Stimulated activated CD4-positive, alpha-beta T cell treated with anti-CD3 and anti-CD28 coated beads, Interleukin-1b, Interleukin-23, amount 100 ng/mL, for 48 hours (primary cell): ENCODE measurements at places on chromosomes 5 and 9.

GRCh38 chr9:99628849-99629620, 192.7 kb upstream of the NR4A3 start:
- DNase-seq, result no peak

DNA sequence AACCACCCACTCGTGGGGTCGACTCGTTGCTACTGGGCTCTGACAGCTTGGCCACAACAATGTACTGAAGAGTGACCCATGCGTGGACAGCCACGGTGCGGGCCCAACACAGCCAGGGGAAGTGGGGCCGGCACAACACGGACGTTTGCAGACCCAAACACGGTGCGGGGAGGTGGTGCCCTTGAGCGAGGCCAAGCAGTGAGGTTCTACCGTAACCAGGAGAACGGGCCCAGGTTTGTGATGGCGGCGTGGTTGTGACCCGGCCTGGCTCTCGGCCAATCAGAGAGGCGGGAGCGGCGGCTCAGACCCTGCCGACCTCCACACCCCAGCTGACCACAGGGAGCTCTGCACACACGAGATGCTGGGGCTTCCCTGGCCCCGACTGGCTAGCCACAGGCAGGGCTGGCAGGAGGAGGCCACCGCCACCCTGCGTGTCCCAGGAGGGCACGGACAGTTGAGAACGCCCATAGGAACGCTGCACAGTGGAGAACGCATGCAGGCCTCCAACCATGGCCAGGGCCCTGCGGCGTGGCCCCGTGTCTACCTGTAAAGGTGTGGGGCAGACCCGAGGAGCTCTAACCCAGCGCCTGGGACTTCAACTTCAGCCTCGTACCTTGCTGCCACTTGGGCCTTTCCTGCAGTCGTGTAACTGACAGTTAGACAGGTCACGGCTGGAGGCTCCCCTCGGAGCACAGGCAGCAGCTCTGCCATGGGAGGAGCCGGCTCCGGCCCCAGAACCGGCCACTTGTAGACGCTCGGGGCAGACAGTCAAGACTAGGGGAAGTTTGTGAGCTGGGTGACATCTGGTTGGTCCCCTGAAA, 13.7 kb downstream of the BRD3 start:
- no peak for DNase-seq

- no peak for DNase-seq
Observed at GRCh38 chr5:14411216-14411615, 170.4 kb upstream of the OTULINL start.

GRCh38 chr9:125375820-125376219, 114.2 kb downstream of the GAPVD1 start:
- DNase-seq, result no peak

DNA sequence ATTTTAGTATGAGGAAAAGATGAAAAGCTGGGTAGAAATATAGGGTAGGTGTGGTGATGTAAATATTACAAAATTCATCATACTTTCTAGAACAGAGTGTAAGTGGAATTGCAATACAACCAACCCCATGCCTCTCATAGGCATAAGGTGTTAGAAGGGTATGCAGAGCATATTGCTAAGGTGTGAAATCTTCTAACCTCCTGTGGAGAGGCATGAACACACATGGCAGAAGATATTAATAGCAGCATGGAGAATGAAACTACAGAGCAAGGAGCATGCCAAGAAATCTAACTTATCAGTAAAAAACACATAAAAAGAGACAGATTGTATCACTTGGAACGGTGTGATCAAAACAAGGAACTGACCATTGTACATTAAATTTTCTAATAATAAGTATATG, 441.5 kb downstream of the CDH18 start:
- DNase-seq, result no peak

DNA sequence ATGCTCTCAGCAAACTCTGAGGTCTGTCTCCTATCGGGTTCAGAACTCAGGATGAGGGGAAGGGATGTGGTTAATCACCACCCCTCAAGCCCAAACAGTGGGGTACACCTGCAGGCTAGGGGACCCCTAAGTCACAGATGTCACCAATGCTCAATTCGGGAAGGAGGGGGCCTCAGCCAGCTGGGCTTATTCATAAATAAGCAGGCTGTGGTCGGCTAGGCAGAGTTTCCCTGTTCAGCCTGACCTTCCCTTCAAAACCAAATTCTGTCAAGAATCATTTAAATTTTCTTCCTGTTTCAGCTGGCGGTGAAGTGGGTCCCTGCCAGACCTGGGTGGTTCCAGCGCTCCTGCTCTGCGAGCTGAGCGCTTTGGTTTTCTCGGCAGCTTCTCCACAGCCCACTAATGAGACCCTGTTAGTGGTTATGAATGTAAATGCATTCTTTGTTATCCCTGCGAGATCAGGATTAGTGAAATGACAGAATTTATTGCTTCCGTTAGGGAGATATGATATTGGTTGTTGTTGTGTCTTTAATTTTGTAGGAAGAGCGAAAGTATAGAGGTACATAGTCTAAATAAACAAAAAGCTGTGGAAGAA, 68.3 kb downstream of the AK8 start:
- no peak for DNase-seq

DNA sequence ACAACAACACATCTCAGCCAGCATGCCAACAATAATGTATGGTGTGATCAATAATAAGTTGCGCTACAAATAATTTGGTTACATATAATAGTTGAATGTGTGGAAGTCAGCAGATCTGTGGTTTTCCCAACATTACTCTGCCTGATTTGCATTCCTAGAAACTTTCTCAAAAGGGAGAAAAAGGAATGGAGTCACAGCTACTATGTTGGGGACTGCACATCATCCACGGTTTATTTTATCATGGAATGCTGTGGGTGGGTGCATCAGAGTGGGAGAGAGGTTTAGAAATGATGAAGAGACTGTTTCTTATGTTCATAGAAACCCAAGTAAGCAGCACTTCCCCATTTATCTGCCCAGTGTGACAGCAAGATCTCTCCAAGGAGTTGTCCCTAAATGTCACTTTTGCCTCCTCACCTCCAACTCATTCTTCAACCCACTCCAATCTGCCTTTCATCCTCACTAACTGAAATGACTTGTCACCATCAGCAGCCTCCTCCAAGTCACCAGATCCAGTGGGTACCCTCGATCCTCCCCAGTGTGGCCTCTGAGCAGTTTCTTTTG, 2.8 kb upstream of the SPOCK1 start:
- DNase-seq, result no peak

- no peak for DNase-seq
Observed at GRCh38 chr9:69811351-69811868, 9.2 kb upstream of the CFAP95 start.

DNA sequence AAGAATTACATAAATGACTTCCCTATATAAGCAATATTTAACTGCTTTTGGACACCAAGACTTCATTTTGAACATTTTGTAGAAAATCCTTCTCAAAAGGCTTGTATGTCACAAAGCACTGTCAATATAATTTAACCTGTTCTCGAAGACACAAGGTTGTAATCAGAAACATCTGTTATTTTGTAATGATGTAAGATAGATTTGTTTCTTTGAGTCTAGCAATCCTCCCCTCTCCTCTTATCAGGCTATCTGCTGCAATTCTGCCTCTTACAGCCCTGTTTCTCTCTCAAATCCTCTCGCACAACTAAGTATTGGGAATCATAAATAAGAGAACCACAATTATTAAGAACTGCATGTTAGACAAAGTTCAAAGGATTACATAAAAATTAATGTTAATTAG, 18.6 kb upstream of the TARS1 start:
- no peak for DNase-seq

GRCh38 chr5:68070591-68071281, 144.8 kb upstream of the PIK3R1 start:
- DNase-seq, result no peak

- DNase-seq, result no peak
Observed at GRCh38 chr5:59346982-59347381, 546.5 kb downstream of the PDE4D start.

DNA sequence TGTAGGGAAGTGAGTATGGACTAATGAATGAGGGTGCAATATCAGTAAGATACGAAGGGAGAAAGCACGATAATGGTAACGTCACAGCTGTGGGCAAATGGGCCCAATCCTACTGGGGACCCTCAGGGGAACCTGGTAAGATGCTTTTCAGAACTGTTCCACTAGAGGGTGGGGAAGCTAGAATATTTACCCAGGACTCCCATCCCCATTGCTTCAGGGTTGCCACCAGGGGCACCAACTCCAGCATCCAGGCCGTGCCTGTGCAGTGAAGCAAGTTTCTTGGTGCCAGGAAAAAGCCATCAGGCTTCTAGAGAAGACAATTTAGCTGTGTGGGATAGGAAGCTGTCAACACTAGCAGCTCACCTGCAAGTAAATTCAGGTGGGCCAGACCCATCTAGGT, 409.3 kb downstream of the AGTPBP1 start:
- no peak for DNase-seq

- DNase-seq, result no peak
Observed at GRCh38 chr5:133728475-133728874, 116.1 kb upstream of the FSTL4 start.

GRCh38 chr5:77133061-77133758, 46.1 kb upstream of the ZBED3 start:
- peak; percentile 7 for DNase-seq

GRCh38 chr9:99690573-99690972, 131.1 kb upstream of the NR4A3 start:
- no peak for DNase-seq

GRCh38 chr9:123470991-123471770, 115.2 kb downstream of the CRB2 start:
- DNase-seq, result no peak

DNA sequence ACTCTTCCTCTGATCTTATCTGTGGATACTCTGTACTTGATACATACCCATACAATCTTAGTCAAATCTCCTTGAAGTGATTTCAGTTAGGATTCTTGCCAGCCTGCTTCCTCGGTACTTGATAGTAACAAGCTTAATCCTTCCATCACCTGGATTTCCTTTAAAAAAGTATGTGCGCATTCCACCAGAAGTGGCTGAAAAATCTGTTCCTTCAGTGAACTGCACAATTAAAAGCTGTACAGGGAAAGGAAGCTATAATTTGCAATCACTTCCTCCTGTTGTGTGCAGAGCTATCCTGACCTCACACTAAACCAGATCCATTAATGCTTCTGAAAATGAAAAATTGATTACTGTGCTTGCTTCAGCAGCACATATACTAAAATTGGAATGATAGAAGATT, 47.3 kb downstream of the PWWP2A start:
- no peak for DNase-seq

DNA sequence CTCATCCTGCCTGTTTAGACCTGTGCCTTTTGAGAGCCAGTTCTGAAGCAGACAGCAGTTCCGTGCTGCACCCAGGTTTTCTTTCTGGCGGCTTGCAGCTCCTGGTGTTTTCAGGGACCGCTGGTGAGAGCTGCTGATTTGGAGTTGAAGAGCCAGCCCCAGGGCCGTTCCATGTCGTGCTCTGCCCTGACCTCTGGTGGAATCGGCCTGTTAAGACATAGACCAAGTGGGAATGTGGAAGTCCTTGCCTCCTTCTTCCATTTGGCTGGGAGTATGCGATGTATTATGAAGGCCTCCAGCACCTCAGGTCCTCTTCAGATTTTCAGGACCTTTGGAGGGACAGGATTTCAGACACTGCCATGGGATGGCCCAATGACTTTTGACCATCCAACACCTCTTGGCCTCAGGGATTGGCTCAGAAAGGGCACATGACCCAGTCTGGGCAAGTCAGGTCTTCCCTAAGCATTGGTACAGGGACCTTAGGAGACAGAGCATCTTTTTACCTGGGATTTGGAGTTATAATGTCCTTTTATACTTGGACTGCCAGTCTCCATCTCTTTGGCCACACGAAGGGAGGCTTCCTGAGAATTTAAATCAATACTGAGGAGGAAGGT, 136.1 kb upstream of the CLINT1 start:
- DNase-seq, result peak; percentile 25

DNA sequence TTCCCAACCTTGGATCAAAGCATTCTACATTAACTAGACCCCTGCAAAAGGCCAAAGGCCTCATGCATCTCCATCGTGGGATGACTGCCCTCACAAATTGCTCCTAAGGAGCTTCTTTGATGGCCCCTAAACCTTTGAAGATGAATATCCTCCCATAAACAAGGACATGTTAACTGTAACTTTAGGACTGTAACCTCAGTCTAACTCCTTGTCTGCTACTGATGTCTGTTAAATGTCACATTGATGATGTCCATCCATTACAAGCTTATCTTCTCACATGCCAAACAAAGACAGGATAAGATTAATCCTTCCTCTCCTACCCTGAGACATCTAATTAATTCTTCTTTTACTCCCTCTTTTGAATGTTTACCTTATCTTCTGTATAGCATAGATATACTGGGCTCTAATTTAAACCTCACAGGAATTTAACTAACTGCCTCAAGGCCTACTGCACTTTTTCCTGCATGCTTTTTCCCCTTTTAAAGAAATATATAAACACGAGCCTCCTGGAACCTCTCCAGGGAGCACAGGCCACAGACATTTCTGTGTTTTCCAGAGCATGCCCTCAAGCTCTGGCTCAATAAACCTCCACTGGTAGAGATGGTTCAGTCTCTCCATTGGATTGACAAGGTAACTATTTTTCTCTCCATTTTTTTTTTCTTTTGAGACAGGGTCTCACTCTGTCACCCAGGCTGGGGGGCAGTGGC, 90.6 kb upstream of the SLC25A48 start:
- DNase-seq, result no peak

DNA sequence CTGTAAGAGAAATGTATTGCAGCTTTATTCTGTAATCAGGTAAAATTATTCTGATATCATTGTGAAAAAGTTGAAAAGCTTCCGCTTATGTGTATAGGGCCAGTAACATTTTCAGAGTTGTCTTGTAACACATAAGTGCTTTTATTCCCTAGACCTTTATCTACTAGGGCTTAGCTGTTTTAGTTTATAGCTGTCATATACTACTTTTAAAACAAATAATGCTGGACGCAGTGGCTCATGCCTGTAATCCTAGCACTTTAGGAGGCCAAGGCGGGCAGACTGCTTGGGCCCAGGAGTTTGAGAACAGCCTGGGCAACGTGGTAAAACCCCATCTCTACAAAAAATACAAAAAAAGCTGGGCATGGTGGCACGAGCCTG, 33.1 kb downstream of the SLC25A51 start:
- no peak for DNase-seq
